ENCODE measurements at places on chromosomes 1 and 21.

- DNase-seq: no peak
Observed at GRCh38 chr1:167716000-167716271, 5.8 kb upstream of the MPZL1 start.

GRCh38 chr21:32741336-32741735 lies 13.5 kb upstream of the SYNJ1 start:
- DNase-seq: no peak

DNA sequence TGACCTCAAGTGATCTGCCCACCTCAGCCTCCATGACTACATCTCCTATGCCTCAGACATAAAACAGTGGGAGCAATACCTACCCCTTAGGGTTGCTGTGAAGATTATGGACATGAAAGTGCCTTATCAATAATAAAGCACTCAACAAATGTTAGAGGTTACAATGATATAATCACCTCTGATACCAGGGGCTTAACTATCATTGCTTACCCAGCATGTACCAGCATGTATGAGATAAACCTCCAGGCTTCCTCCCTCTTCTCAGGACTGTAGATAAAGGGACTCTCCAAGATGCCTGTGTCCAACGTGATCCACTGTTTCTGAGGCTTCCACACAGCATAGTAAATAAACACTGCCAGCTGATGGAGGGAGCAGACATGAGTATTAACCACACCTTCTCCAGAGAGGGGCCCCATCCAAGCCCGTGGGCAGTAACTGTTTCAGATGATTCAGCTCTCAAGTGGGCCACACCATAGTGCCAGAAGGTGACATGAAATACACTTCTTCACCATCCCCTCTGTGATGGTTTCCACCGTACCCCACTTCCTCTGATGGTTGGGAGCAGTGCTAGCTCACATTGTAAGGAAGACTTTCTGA lies 26.2 kb downstream of the RHBDL2 start:
- DNase-seq: no peak

- no peak for DNase-seq
Observed at GRCh38 chr1:193602705-193603104, 416.3 kb upstream of the B3GALT2 start.

DNA sequence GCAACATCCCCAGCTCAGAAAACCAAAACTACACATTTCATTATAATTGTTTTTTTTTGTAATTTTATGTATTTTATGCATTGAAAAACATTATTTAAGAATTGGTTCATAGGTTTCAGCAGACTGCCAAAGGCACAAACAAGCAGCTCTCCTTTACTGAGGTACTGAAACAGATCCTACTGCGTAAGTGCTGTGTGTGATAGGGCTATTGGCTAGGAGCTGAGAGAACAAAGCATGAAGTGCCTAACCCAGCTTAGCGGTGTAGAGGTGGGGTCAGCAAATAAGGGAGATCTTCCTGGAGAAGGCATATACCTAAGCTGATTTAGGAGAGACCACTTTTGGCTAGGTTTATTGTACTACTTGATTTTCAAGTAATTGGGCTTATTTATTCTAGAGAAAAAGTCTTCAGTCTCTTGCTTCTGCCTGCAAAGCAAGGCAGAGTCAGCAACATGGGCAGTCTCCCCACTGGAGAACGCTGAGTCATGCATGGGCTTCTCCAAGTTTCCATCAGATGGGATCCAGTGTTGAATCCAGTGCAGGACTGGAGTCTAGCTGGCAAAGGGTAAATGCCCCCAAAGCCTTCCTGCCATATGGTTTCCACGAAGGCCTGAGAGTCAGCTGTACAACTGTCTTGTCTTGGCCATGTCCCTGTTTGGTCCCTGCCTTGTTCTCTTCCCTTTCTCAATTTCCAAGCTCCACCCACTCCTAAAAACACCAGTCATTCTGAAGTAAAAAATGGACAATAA lies 18.0 kb upstream of the YTHDF2 start:
- no peak for DNase-seq

- no peak for DNase-seq
Observed at GRCh38 chr1:208892147-208892546, 648.0 kb upstream of the PLXNA2 start.

All from T follicular helper cell (primary cell).